ENCODE measurements at places on chromosomes 7 and 10. TPM values are rescaled to one million over a fixed set of nuclear protein-coding genes. Genes with fewer than 3 reads are reported as not detected.
A peak's percentile ranks its signal among the peaks of the same experiment; 100 is the strongest.

Gene EGR2
- total RNA-seq: 5.0 TPM

- DNase-seq: no peak
Observed at GRCh38 chr7:33459340-33459751, 330.0 kb downstream of the BBS9 start.

GRCh38 chr7:38881947-38882684 is 26.9 kb downstream of the VPS41 start:
- DNase-seq: no peak

DNA sequence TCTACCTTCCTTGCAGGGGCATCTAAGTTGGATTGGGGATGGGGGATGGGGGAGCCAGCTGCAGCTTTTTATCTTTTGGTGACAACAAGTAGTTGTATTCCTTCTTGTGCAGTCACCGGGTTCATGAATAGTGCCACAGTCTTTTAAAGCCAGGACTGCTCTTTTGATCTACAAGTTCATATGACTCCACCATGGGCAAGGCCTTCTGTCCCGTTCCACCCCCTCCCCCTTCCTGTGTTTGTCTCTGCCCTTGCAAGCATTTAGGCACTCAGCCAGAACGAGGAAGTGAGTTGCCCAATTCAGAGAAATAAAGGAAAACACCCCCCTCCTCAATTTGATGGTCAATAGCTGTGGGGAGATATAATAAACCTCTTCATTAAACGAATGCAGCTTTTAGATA is 44.8 kb upstream of the EGR2 start:
- no peak for DNase-seq

Gene ABCB1
- 5.8 TPM for total RNA-seq

- DNase-seq: no peak
Observed at GRCh38 chr7:46386428-46387399, 465.6 kb upstream of the IGFBP3 start.

Gene COL26A1
- not detected for total RNA-seq

DNA sequence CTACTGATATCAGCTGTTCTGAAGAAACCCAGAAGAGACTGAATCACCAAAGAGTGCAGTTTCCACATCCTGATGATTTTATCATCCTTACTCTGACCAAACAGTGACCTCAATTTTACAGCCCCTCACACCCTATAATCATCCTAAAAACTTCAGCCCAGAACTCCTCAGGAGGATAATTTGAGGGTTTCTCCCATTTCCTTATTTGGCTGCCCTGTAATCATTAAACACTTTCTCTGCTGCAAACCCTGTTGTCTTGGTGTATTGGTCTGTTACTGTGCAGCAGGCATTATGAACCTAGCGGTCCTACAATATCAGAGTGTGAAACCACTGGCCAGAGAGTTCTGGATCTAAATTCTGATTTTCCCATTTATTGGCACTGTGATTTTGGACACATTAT is 141.7 kb downstream of the PCLO start:
- DNase-seq: no peak

- DNase-seq: no peak
Observed at GRCh38 chr10:33032654-33033151, 74.7 kb upstream of the ITGB1 start.

DNA sequence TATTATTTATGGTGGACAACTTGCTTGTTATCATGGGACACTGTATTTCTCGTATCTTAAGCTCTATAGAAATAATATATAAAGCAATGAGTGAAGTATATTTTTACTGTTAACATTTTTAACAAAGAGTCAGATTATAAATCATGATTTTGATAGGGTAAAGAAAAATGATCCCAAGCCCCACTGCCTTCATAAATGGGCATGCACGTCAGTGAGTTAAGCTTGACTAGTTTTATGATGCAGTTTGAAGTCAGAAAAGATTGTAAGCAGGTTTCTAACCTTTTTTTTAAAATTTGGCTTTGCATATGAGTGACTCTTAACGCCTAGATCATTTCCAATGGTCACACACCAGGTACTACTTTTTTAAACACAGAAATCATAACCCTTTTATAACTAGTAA is 152.8 kb downstream of the GNAT3 start:
- no peak for DNase-seq

Gene TUBAL3
- not detected for total RNA-seq

- no peak for DNase-seq
Observed at GRCh38 chr10:49277973-49278372, 21.0 kb upstream of the C10orf71 start.

GRCh38 chr10:1674501-1674900 is 62.8 kb downstream of the ADARB2 start:
- no peak for DNase-seq

Gene GOLGA7B
- 0.19 TPM for total RNA-seq

- DNase-seq: no peak
Observed at GRCh38 chr10:115164220-115164619, 71.1 kb downstream of the ATRNL1 start.

- DNase-seq: no peak
Observed at GRCh38 chr7:33075818-33076518, 13.4 kb upstream of the NT5C3A start.

Gene HOGA1
- 8.7 TPM for total RNA-seq

GRCh38 chr10:69479240-69480067 is 28.2 kb downstream of the TSPAN15 start:
- DNase-seq: no peak

GRCh38 chr10:104895541-104895940 is 254.5 kb downstream of the SORCS3 start:
- DNase-seq: no peak

DNA sequence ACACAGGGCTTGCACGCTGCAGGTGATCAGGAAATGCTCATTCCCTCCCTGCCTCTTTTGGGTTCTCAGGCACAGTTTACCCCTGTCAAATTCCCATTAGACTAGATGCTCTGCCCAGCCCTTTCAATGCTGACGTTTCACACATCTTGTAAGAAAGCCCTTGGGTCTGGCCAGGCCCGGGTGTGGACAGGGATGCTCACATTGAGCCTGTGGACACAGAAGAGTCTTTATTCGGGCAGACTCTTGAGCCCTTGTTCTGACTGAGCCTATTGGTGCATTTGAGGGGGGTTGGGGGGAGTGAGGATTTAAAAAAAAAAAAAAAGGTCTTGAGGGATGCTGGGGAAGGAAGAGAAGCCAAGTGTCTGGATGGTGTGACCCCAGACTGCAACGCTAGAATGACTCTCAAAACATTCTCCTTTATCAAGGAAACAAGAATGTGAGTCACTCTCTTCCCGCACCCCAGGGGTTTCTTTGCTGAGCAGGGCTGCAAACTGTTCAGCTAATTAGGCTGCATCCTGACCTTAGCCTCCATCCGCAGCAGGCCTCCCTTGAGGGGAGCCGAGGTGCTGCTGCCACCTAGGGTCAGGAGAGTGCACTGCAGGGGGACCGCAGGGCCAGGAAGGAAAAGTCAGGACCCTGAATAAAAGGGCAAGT is 53.6 kb upstream of the TMEM72 start:
- peak; percentile 55 for DNase-seq

GRCh38 chr10:3534433-3534832 is 250.6 kb downstream of the KLF6 start:
- no peak for DNase-seq

Gene RNF133
- 1.7 TPM for total RNA-seq

DNA sequence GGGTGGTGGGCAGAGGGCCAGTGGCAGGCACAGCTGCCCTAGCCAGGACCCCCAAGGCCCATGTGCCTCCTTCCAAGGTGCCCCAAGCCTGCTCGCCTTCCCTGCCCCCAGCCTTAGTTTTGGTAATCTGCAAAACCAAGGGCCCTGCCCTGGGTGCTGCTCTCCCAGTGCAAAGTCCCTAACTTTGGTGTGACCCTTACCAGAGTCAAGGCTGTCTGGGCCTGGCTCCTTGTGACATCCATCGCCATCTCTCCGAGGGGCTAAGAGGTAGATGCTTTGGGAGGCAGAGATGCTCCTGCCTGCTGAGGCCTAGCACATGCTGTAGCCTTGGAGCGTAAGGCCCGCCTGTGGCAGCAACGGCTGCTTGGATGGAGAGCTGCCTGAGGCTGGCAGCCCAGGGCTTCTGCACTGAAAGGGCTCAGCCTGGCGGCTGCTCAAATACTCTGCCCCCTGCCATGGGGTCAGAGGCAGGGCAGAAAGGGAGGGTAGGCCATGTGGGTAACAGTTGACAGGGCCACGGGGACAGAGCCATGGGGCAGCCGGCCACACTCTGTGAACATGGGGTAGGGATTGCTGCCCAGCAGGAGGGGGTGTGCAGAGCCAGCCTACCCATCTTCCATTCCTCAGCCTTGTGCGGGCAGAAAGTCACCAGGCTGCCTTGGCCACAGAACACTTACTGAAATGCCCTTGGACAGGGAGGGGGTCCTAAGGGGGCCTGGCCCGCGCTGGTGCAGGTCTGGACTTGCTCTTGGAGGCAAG is 17.9 kb upstream of the MYL7 start:
- peak; percentile 8 for DNase-seq

DNA sequence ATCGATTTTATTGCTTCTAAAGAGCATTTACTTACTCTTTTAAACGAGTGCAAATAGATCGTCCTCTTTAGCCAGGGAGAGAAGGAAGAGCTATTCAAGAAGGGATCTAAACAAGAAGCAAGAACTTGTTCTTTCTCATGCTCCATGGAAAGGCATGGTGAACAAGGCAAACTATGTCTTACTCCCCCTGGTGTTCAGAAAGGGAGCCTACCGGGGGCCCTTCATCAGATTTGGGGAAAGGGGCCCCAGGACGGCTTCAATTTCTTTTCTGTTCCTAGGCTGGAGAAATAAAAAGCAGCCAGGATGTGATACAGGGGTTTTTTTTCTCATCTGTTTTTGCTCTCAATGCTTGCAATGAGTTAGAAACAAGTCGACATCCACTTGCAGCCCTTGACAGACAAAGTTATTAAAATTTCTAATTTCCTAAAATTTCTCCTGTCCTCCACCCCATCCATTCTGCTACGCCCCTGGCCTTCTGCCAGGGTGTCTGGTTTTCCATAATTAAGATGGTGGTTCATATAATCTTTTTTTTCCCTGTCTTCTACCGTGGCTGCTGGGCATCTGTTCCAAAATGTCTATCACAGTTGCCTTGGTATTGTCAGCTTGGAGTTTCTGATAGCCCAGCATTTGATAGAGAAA is 214.4 kb downstream of the CREB5 start:
- no peak for DNase-seq

Gene SYT15B
- 0.84 TPM for total RNA-seq

GRCh38 chr7:90262438-90262837 is 17.5 kb downstream of the CFAP69 start:
- no peak for DNase-seq

DNA sequence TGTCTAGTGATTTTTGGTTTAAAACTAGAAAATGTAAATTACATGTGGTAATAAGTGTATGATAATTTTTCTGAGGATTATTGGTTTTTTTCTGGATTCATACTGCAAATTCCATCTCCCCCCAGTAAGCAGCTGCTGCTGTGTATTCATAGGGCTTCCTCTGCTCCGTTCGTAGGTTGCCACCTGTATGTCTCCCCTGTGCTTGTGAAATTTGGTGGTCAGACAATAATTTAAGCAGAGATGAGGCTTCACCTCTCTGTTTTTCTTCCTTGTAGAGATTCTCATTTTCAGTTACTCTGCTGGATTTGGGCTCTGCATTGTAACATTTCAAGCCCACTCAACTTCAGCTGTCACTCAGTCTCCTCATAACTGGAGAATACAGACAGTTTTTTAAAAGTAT is 50.9 kb downstream of the FOXI2 start:
- no peak for DNase-seq

DNA sequence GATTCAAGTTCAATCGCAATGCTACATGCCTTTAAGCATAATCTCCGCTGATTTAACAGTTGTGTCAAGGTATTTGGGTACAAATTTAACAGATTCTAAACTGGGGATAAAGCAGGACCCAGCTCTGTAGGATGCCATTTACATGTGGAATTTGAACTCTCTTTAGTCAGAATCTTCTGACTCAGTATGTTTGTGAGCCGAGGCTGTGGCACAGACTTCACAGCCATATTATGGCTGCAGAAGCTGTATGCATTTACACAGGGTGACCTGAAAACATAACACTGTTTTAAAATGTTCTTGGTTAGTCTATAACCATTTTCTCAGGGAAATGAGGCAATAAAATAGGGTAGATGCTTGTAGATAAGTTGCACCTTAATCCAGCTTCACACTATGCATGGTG is 8.7 kb downstream of the PDLIM1 start:
- no peak for DNase-seq

All from omental fat pad (tissue), 4 donors.